Suprapubic skin (tissue), 4 donors: ENCODE measurements at places on chromosomes 12 and 14.

- DNase-seq, result no peak
These were observed 255.2 kb downstream of the SYT1 start for GRCh38 chr12:79119796-79120195.

- DNase-seq, result no peak
These were observed 73.1 kb upstream of the AMN1 start for GRCh38 chr12:31801872-31802271.

DNA sequence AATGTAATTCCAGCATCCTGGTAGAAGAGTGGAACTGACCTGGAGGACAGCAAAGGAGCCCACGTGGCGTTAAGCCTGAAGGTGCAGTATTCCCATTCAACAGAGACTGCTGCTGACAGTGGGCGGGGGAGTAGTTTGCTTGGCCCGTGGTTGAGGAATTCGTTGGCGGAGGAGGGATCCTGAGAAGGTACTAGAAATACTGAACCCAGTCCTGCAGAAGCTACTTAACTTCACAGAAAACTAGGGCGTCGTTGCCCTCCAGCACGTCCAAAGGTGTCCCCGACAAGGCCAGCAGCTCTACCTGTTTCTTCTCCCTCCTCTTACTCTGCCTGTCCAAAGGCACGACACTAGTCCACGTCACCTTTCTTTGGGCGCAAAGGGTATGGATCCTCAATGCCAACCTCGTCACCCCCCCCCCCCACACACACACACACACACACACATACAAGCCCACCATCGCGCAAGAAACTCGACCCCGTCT is 303 bp downstream of the PUS7L start:
- no peak for DNase-seq

GRCh38 chr12:103273645-103274044 is 222.1 kb downstream of the C12orf42 start:
- DNase-seq, result no peak

- no peak for DNase-seq
These were observed 34.3 kb upstream of the TC2N start for GRCh38 chr14:91901449-91902226.

- DNase-seq, result no peak
These were observed 44.4 kb downstream of the UBE3B start for GRCh38 chr12:109521831-109522230.

DNA sequence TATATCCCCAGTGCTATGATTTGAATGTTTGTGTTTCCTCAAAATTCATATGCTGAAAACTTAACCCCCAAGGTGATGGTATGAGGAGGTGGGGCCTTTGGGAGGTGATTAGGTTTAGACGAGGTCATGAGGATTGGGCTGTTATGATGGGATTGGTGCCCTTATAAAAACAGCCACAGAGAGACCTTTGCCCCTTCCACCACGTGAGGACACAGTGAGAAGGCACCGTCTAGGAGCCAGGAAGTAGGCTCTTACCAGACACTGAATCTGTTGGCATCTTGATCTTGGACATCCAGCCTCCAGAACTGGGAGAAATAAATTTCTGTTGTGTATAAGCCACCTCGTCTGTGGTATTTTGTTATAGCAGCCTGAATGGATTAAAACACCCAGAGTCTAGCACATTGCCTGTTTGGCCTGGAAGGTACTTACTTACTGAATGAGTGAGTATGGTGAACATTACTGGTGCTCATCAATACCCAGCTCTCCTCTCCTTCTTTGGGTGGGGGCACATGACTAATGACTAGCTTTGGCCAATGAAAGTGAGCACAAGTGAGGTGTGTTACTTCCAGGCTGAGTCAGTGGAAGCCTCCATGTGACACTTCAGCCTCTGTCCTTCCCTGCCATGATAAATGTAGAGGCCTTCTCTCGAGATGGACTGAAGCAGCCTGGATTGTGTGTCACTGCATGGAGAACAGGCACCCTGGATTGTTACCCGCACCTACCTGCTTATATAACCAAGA is 72.4 kb upstream of the CHST11 start:
- no peak for DNase-seq

DNA sequence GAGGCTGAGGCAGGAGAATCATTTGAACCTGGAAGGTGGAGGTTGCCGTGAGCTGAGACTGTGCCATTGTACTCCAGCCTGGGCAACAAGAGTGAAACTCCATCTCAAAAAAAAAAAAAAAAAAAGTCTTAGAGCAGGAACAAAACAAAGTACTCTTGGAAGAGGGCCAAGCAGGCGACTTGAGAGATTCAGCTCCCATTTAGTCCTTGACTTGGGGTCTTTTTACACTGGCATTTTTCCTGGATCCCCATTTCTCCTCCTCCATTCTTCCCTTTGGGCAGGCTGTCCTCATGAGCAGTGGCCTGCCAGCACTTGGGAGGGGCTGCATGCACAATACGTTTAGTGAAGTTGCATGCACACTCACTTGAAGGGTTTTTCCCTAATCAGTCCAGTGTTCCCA is 72.9 kb downstream of the C14orf132 start:
- peak; percentile 61 for DNase-seq

DNA sequence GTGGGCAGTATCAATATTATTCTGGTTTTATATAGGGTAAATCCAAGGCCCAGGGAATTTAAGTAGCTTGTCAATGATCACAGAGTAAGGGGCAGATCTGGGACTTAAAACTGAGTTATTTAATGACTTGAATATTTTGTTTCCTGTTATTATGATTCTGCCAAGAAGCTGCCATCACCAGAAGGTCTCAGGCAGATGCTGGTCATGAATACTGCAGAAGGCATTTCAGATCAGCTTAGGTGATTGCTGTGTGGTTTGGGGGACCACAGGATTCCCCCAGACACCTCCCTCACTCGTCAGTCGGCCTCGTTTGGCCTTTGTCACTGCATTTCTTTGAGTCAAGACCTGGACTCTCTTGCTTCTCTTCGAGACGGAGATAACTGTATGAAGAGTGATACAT is 47.7 kb upstream of the EVL start:
- no peak for DNase-seq

- no peak for DNase-seq
These were observed 246.7 kb downstream of the PAWR start for GRCh38 chr12:79444089-79444488.

DNA sequence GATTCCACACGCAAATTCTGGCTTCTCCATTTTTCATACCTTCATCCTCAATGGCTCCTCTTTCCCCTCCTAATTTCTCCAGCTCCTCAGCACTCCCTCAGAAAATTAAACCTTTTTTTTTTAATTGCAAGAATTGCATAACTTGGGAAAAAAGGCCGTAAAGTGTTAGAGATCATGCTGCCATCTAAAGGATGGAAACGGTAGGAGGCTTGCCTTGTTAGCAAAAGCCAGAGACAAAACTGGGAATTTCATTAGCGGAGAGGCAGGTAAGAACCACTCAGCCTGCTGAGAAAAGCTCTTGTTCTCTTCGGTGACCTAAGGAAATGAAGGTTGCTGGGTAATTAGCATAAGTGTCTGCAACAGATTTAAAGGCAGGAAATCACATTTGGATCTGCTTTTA is 204.3 kb downstream of the AEBP2 start:
- no peak for DNase-seq

DNA sequence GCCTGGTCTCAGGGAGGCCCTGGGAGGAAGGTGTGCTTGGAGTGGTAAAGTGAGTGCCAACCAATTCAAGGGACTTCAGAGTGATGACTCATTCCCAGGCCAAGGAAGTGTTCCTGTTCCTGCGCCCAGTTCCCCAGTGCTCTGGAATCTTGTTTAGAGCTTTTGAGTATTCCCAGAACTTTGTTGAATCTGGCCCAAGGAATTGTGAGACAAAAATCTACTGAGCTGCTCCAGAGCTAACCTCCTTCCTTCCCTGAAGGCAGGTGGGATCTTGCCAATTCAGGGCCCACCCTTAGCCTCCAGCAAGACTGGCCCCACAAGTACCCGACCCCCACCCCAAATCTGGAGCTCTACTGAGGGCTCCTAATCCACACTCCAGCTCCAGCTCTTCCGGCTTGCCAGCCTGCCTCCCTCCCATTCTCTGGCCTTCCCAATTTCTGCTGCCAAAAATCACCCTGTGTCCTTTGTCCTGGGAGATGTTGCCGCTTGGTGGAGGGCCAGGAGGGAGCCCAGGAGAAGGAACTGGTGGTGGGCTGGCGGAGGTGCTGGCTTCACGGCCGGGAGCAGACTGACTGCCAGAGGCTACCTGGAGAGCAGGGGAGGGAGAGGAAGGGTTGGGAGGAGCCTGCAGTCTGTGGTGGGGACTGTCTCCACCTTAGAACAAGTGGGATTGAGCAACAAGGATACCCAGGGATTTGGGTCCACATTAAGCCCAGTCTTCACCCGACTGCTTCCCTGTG is 2.0 kb upstream of the ATN1 start:
- DNase-seq, result no peak

- DNase-seq, result no peak
These were observed 22.0 kb upstream of the TSPAN9 start for GRCh38 chr12:3055026-3055703.

DNA sequence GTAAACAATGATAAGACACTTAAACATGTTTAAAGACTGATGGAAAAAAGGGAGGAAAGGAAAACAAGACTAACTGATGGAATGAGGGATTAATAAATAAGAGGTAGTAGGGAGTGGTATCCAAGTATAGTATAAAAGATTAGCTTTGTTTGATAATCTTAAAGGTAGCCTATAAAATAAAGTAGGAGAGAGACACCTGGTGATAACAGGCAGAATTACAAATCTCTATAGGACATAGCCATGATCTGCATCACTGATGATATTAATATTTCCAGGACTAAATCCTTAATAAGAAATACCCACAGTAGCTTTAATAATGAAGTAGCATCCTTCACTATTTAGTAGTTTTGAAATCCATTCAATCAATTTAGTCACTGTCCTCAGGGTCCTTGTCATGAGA is 30.4 kb downstream of the DLGAP5 start:
- no peak for DNase-seq

DNA sequence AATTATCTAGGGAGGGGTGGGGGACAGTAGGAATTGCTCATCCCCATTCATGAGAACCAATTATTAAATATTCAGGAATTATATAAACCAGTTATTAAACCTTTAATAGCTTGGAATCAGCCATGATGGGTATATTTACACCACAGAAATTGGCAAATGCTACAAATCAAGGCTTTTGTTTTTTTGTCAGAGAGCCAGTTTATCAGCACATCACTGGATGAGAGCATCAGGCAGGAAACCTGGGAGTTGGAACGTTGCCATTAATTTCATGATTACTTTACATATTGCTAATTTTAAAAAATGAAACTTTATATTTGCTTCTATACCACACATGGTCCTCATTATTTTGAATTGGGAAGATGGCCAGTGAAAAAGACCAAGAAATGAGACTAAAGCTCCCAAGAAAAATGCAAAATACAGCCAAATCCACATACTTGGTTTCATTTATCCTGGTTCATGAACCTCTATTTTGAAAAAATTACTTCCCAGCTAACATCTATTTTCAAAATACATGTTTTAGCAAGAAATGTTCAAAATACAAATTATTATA is 48.4 kb downstream of the ATL1 start:
- DNase-seq, result no peak

DNA sequence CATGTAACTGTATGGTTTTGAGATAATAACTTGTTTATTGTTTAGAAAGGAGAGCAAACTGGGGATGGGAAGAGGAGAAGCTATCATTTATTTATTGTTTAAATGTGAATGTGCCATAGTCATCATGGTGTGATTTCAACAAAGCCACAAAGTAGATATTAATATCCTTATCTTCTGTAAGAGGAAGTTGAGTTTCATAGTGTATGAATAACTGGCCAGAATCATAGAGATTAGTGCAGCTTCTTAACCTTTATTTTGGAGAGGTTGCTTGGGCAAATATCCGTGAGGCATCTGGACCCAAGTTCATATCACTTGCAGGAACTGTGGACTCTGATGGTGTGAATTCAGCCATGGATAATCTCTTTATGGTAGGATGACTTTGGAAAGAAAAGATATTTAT is 26.8 kb upstream of the LYZ start:
- DNase-seq, result no peak

DNA sequence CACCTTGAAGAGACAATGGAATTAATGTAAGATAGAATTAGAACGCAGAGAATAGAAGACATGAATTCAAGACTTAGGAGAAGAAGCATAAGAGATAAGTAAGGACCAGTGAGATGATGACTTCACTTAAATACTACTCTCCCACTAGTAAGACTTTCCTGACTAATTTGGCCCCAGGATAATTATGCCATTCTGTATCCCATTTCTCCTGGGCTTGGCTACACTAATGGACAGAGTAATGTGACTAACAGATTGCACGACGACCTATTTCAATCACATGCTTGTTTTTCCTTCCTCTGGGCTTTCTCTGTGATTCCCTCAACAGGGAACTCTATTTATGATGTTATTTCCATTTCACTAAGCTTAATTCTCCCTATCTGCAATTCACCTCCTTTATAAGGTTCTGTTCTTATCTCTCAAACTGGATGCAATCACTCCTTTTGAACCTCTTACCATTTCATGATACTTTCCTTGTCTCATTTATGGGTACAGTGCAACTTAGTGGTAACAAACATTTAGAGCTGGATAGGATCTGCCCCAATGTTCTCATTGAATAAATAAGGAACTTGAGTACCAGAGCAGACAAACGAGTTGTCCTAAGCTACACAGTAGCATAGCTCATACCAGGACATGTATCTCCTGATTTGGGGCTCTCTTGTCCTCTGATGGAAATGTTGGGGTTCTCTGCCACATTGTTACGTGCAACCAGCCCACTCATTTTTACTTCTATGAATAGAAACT is 102.7 kb downstream of the BTG1 start:
- no peak for DNase-seq
